Omental fat pad (tissue), 4 donors: ENCODE measurements at places on chromosomes 1 and 21. TPM values are rescaled to one million over a fixed set of nuclear protein-coding genes. Genes with fewer than 3 reads are reported as not detected.

Gene OR2M4
- total RNA-seq = not detected

Gene CASP9
- total RNA-seq = 9.8 TPM

Gene SPRR4
- total RNA-seq = not detected

Gene TEDDM1
- total RNA-seq = not detected

Gene RUNX3
- 2.2 TPM for total RNA-seq

Gene ZNF683
- total RNA-seq = not detected

Gene PLCH2
- 0.16 TPM for total RNA-seq

Gene TCP10L
- 0.38 TPM for total RNA-seq

Gene OR2T11
- not detected for total RNA-seq

Gene RUNX1
- 26.9 TPM for total RNA-seq

Gene PADI2
- 0.37 TPM for total RNA-seq

Gene LRRC71
- not detected for total RNA-seq

Gene STUM
- total RNA-seq = 2.8 TPM

Gene LRRC3
- 4.4 TPM for total RNA-seq
